Cardiac atrium fibroblast (primary cell): ENCODE measurements at places on chromosomes 1 and 21. TPM values are rescaled to one million over a fixed set of nuclear protein-coding genes. Genes with fewer than 3 reads are reported as not detected.

Gene KLHL21
- 37.7 and 39.5 TPM in 2 replicates for total RNA-seq

Gene MIS18A
- total RNA-seq: 3.8 and 6.5 TPM in 2 replicates

Gene SYCP1
- not detected in 2 replicates for total RNA-seq

Gene CPLANE2
- 1.1 and 2.3 TPM in 2 replicates for total RNA-seq

Gene S1PR1
- 8.4 and 12.3 TPM in 2 replicates for total RNA-seq

Gene SLC2A5
- total RNA-seq: 3.2 and 5.2 TPM in 2 replicates

Gene GJA4
- total RNA-seq: 2.1 and 4.9 TPM in 2 replicates

Gene GUCA2A
- total RNA-seq: not detected in 2 replicates

Gene FAM167B
- total RNA-seq: 2.8 TPM in 1 of 2 replicates, not detected in the other

Gene ATAD3C
- not detected in 2 replicates for total RNA-seq

Gene SLAMF8
- not detected in 2 replicates for total RNA-seq

Gene HLX
- 7.0 and 10.5 TPM in 2 replicates for total RNA-seq

Gene TMEM63A
- total RNA-seq: 12.6 and 18.4 TPM in 2 replicates

Gene SLC44A3
- total RNA-seq: 0.36 and 2.4 TPM in 2 replicates

Gene NTMT2
- total RNA-seq: not detected in 2 replicates

Gene PLA2G2E
- total RNA-seq: not detected in 2 replicates

Gene FCRL2
- not detected in 2 replicates for total RNA-seq

Gene CCDC24
- 2.5 and 3.9 TPM in 2 replicates for total RNA-seq

Gene C21orf91
- total RNA-seq: 3.4 and 8.3 TPM in 2 replicates

Gene SLC26A9
- total RNA-seq: under 0.01 TPM in 1 of 2 replicates, not detected in the other

Gene FAM110D
- total RNA-seq: 0.36 TPM in 1 of 2 replicates, not detected in the other

Gene SLC30A10
- total RNA-seq: not detected in 2 replicates

Gene MXRA8
- 121 and 139 TPM in 2 replicates for total RNA-seq

Gene MFN2
- total RNA-seq: 33.0 and 49.2 TPM in 2 replicates
